CD4-positive, alpha-beta T cell (primary cell): ENCODE measurements at places on chromosomes 7 and 10.

DNA sequence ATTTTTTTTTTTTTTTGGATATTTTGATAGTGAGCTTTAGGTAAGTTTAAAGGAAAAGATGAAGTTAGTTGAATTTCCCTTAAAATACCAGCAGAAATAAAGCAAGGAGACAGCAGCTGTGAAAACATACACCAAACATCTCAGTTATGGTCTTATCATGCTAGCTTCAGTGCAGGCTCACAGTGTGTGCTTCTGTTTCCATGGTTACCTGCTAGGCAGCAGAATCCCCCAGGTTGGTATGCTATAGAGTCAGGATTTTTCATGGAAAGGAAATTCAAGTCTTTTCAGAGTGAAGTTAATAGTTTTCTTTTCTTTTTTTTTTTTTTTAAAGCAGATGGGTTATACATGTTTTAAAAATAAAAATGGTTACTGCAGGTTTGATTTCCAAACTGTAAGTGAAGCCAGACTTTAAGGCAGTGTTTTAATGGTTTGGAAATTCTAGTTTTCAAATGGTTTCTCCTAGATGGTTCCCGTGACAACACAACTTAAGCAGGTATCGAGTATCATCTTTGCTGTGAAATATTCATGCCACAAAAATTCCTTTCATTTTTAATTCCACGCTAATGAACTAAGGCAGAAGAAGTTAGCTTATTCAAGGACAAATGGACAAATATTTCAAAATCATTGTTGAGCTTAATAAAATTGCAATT lies 230.9 kb downstream of the BICC1 start:
- no peak for DNase-seq

GRCh38 chr10:7567911-7568620 lies 98.7 kb downstream of the ITIH5 start:
- no peak for DNase-seq

DNA sequence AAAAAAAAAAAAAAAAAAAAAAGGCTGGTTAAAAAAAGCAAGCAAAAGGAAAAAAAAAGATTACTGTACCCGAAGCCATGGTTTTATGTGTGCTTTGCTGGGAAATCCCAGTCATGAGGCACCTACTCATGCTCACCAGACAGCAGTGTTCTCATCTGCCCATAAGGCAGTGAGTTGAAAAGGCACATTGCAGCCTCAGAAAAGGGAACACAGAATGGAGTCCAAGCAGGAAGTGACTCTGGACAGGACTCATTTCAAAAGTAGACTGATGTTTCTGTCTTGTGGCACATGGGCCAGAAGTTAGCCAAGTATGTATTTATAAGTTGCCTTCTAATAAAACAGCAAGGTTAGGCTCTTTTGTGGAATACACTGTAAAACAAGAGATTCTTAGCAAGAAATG lies 40.2 kb downstream of the PDSS1 start:
- no peak for DNase-seq

GRCh38 chr7:157488281-157488680 lies 151.5 kb downstream of the DNAJB6 start:
- DNase-seq = no peak

DNA sequence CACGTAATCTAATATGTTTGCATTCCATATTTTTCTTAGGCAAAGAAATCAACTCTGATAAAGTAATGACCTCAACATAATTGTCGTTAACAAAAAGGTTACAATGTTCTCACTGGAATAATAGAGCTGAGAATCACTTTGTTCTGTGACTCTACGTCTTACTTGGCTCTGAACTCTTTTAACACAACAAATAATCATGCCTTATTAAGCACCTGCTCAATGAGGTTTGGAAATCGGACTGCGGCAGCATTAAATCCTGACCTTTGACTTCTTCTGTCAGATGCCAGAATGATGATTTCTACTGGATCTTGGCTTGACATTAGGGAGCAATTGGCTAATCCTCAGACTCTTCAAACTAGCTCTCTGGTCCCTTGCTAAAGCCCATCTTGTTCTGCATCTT lies 233.6 kb downstream of the SEMA3D start:
- DNase-seq = no peak

DNA sequence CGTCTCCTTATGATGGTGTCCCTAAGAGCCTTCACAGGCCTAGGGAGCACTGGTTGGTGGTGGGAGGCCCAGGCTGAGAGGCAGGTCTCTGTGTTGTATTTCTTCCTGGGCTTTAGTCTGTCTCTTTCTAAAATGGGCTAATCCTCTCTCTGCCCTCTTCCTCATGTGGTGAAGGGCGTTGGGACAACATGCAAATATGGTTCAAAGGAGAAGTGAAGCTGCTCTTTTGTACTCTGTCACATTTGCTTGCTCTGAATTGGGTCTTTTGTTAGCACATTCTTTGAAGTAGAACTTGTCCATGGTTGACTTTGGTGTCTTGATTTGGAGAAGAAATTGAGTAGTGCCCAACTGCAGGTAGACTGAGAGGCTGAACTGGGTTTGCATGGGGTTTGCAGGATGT lies 814 bp downstream of the HK1 start:
- no peak for DNase-seq

- DNase-seq = no peak
These were observed 5.3 kb upstream of the TMEM139 start for GRCh38 chr7:143279186-143280098.

DNA sequence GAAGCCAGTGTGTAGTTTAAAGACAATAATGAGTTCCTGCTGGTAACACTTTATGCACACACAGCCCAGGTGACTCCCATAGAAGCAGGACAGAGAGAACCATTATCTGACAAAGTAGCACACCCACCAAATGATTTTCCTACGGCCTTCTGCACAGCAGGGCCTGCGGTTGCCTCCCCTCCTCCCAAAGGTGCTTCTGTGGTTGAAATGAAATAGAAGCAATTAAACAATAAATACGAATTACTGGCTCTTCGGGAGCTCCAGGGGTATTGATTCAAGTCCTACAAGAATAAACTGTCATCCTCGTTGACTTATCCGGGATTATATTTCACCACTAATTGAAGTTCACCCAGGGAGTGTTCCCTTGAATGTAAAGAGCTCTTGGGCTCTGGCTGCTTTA lies 172.1 kb downstream of the ACTR3B start:
- no peak for DNase-seq
